ENCODE measurements at places on chromosomes 7 and 10.

DNA sequence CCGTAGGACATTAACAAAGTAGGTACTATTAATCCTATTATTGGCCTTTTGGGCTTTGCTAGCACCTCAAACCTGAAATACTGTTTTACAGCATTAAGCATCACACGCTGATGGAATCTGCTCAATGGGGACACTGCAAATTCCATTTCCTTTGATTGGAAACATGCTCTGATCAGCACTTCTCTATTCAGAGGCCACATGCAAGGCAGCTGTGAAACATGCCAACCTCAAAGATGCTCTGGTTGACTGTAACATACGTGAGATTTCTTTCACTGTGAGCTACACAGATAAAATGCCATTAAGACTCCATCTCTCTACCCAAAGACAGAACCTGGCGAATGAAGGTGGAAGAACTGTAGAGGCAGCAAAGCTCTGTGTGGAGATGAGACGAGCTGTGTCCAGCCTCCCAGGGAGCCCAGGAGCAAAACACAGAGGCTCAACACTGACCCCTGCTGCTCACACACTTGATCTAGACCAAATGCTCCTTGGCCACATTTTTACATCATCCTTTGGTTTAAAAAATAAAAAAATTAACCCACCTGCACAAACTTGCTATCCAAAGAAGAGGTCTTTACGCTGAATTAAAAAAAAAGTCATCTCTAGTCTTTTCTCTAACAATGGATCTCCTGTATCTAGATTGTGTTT is 8.0 kb downstream of the RSU1 start:
- DNase-seq: no peak

- DNase-seq: no peak
These were observed 536 bp upstream of the POM121 start for GRCh38 chr7:72924386-72924732.

DNA sequence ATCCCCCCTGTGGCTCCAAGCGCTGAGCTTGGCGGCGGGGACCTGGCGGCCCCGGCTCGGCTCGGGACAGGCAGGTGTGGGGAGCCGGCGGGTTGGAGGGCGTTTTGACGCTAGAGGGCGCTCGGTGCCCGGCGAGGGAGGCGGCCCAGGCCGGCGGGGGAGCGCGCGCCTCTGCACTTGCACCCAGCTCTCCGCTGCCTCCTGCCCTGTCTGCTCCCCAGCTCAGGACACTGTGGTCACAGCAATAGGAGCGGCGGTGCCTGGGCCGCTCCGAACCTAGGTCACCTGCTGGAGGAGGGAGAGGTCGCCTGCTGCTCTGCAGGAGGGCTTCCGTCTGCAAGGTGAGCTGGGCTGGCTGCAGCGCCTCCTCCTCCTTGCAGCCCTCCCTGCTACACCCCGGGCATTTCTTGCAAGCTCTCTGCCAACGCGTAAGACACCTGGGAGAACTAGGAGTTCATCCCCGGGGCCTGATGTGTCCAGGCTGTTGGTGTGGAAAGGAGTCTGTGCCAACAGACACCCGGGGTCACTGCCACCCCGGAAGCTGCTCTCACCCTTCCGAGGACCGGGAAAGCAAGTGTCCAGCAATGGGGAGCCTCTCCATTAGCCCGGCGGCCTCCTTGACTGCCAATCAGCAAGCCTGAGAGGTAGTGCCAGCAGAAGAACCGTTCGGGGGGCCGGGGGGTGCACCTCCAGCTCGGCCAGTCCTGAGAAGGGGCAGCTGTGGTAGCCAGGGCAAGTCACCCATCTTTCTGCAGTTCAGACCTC is 620.4 kb downstream of the GALNT17 start:
- DNase-seq: no peak

- no peak for DNase-seq
These were observed 15.1 kb downstream of the TRUB1 start for GRCh38 chr10:114953047-114953446.

GRCh38 chr7:158534598-158534997 is 53.0 kb downstream of the PTPRN2 start:
- no peak for DNase-seq

DNA sequence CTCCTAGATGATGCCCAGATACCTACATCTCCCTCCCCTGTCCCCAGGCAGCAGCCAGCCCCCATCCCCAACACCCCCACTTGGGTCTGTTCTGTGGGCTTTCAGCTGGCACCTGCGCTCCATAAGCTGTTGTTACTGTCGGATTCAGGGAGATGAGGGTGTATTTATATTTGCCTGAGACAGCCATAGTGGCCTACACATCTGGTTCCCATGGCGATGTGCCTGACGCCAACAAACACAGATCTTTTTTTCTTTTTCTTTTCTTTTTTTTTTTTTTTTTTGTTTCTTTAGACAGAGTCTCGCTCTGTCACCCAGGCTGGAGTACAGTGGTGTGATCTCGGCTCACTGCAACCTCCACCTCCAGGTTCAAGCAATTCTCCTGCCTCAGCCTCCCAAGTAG is 73.1 kb downstream of the CLIP2 start:
- no peak for DNase-seq

DNA sequence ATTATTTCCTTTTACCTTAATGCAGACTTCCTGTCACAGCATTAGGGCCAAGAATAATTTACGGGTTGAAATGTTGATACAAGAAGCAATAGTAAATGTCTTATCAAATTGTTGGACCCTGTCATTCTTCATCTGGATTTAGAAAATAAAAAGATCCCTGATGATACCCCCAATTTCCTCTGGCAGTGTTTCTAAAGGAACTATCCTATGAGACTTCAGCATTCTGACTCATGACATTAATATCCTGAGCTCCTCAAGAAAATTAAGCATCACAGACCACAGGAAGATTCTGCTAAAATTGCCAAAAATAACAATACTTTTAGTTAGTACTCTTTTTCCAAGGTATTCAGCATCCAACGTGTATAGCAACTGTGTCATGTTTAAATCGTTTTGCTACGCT is 490.5 kb upstream of the ANKRD30A start:
- no peak for DNase-seq

DNA sequence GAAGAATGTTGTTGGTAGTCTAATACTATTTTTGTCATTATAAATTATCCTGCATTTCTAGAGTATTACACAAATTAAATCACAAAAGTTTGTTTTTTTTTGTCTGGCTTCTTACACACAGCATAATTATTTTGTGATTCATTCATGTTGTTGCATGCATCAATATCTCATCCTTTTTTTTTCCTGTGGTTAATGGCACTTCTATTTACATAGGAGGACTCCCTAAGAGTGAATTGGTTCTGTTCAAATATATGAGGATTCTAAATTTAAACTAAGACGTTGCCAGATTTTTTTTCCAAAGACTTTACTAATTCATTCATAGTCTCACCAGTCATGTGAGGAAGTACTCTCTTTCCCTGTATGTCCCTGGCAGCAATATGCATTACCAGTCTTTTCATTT is 303.3 kb downstream of the GPR37 start:
- no peak for DNase-seq

DNA sequence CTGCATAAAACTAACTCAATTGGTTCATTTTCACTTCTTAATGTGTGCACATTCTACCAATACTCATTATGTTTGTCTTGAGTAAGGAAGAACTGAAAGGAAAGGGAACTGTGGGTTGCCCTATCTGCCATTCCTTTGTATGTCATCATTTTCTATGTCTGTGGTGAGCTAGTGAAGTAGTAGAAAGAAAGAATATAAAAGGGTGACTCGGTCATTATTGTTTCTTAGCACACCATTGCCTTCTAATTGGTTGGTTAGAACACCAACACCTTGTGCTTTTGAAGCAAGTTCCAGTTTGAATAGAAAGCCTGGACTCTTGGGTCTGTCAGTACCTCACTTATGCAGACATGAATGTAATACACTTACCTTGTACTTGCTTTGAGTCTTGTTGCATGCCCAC is 64.3 kb upstream of the MDFIC start:
- DNase-seq: no peak

- DNase-seq: no peak
These were observed 7.1 kb downstream of the CAMK2B start for GRCh38 chr7:44318332-44318731.

- DNase-seq: no peak
These were observed 33.7 kb upstream of the HECW1 start for GRCh38 chr7:43078794-43079193.

DNA sequence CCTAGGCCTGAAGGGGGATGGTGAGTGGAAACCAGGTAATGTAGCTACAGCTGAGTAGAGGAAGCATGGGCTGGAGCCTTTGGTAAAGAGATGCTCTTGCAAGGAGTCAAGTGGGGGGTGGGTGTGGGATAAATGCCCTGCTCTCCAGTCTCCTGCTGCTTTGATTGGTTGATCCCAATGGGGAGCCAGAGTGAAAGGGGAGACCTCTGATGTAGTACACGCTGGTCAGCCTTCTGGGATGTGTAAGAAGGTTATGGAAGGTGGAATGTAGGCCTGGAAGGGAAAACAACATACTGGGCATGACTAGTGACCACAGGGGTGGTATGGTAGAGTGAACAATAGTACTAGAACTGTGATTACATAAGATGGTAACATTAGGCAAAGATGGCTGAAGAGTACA is 44.3 kb downstream of the TET1 start:
- no peak for DNase-seq

- DNase-seq: no peak
These were observed 583.2 kb downstream of the GLRX3 start for GRCh38 chr10:130719448-130719752.

DNA sequence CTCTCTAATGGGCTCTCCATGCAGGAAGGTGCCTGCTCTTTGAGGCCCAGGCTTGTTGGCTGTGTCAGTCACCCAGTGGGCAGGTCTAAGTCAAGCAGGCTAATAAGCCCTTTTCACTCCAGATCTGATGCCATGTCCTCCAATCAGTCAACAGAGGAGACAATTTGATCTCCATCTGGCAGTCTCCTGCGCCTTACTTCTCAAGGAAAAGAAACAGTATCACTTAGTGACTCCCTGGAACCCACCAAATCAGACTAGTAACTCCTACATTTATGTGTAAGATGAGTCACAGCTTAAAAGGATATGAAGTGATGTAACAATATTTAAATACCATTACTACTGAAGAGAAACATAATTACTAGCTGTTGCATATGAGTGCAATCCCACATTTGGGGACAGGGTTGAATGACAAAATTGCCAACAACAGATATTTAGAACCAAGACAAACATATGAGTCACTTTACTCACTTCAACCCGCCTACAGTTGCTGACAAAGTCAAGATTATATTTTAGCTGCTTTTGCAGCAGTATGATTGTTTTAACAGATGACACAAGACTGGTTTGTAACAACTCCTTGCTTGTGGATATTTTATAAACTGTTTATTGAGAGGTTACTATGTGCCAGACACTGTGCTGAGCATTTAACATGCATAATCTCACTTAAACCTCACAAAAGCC is 72.1 kb downstream of the USP6NL start:
- no peak for DNase-seq

DNA sequence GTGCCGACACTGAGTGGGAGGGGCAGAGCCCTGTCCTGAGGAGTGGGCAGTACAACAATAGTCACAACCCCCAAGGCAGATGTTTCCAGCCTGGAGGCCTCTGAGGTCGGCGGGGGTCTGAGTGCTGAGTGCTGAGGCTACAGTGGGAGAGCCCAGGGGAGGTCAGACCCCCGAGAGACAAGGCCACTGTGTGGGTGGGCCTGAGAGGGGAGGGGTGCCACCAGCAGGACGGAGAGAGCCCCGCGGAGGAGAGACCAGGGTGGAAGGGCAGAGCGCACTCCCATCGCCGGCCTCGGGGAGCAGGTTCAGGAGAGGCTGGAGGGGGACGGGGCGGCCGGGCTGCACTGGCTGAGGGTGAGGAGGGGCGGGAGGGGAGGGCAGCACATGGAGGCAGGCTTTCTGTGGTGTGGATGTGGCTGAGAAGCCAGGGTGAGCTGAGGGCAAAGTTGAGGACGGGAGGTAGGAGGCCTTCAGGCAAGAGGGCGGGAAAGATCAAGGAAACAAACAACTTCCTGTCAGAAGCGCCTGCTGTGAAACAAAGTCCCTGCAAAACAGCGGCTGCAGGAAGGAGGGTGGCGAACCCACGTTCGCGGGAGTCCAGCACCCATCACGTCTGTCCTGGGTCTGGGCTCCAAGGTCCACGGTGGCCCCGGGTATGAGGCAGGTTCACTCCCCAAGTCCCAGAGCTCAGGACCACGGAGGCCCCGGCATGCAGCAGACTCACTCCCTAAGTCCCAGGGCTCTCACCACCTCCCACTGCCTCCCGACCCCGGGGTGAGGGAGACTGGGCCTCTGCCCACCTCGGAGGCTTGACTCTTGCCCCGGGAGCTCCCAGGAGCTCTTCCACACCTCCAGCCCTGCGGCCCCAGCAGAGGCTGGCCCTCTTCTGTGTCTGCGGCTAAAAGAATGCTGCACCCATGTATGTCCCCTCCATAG is 76.8 kb upstream of the NKX6-2 start:
- no peak for DNase-seq

DNA sequence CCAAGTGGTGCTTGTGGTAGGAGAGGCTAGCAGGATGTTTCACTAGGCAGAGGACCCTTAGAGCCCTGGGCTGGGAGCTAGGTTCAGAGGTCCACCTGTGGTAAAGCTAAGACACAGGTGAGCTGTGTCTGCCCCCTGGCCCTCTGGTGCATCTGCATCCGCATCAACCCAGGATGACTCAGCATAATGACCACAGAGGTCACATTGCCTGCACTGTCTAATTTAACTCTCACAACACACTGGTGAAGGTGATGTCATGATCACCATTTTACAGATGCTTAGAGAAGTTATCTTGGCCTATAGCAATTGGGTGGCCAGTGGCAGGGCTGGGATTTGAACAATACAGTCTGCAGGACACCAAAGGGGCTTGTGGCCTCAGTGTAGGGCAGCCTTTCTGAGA is 33.1 kb downstream of the HABP2 start:
- DNase-seq: no peak

Measured in stimulated activated CD4-positive, alpha-beta T cell treated with anti-CD3 and anti-CD28 coated beads, TNF-alpha, amount 100 ng/mL, for 1 hour (primary cell).